Natural killer cell (primary cell): ENCODE measurements at places on chromosomes 2 and 18. TPM values are rescaled to one million over a fixed set of nuclear protein-coding genes. Genes with fewer than 3 reads are reported as not detected.

DNA sequence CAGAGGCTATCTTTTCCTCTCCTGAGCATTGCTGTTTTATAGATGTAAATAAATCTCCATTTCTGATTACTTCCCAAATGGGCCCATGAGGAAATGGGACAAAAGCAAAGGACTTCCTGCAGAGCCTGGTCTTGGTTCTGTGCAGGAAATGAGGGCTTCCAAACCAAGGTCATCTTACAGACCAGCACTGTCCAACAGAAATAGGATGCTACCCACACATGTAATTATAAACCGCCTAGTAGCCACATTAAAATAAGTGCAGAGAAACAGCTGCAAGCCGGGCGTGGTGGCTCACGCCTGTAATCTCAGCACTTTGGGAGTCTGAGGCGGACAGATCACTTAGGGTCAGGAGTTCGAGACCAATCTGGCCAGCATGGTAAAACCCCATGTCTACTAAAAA lies 6.2 kb downstream of the TTL start:
- H3K36me3 ChIP-seq, result no peaks in the 10 kb centered on the region
- no peak for DNase-seq
- H3K27ac ChIP-seq, result no peak overlapping the region
- H3K4me3 ChIP-seq, result no peak overlapping the region

DNA sequence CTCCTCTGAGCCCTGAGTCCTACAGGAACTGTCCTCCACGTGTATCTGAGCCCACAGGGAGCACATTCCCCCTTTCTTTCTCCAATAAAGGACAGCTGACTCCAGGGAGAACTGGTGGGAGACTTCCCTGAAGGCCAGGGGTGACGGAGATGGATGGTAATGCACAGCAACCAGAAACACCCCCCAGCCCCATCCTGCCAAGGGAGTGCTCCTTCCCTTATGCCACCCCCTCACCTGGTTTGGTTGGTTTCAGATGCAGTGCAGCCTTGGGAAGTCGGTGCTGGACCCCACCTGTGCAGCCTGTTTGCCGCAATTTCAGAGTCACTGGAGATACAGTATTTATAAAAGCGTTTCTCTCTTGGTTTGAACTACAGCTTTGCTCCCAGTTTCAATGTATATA lies 24.0 kb downstream of the GPR55 start:
- H3K36me3 ChIP-seq, result no peaks in the 10 kb centered on the region
- peak; percentile 9 for DNase-seq
- peaks cover 11% of the 10 kb centered on the region for H3K27me3 ChIP-seq
- H3K4me3 ChIP-seq, result no peak overlapping the region
- peaks cover 8% of the 10 kb centered on the region for H3K4me1 ChIP-seq
- no peak overlapping the region for H3K27ac ChIP-seq

GKN2 gene
- total RNA-seq, result not detected

ARPC2 gene
- total RNA-seq, result 880 TPM

SDC1 gene
- total RNA-seq, result not detected

SH3RF3 gene
- 0.61 TPM for total RNA-seq
